ENCODE measurements at places on chromosomes 2 and 18.

DNA sequence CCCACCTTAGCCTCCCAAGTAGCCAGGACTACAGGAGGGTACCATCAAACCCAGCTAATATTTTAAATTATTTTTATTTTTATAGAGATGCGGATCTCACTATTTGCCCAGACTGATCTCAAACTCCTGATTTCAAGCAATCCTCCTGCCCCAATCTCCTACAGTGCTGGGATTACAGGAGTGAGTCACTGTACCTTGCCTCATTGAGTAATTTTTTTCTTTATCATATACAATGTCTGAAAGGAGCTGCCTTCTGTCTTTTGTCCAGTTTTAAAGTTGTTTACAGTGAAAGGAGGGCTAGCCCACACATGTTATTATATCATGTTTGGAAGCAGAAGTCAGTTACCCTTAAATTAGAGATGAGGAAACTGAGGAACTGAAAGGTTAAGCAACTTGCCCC is 32.5 kb downstream of the PRKRA start:
- DNase-seq: no peak

DNA sequence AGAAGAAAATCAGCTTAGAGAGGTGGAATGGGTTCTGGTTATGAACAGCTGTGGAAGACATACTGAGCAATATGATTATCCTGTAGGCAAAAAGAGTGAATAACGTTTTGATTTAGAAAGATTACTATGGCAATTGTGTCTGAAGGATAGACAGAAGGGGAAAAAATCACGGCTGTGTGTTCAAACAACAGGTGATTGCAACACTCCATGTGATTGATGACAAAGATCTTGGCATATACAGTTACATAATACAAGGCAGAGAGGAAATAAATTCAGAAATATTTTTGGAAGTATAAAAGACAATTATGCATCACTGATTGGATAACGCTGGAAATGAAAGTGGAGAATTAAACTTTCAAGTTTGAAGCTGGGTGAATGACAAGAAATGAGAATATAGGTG is 58.5 kb upstream of the KCNJ3 start:
- DNase-seq: no peak

DNA sequence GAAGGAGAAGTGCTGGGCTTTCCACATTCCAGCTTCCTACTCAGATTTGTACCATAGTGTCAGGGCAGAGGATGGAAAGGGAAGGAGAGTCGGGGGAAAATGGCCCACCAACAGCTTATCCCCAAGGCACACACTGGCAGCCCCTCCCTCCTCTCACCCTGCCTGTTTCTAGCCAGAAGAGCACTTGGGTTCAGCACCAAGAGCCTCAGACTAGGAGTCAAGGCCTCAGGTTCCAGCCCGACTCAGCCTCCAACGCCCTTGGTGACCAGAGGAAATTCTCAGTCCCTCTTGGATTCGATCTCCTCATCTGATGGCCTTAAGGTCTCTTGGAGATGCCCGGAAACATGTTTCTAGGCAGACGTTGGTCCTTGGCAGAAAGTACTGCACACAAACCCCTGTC is 53.9 kb downstream of the TNS1 start:
- peak; percentile 1 for DNase-seq

GRCh38 chr2:70851704-70852103 is 16.1 kb upstream of the CD207 start:
- peak; percentile 27 for DNase-seq

DNA sequence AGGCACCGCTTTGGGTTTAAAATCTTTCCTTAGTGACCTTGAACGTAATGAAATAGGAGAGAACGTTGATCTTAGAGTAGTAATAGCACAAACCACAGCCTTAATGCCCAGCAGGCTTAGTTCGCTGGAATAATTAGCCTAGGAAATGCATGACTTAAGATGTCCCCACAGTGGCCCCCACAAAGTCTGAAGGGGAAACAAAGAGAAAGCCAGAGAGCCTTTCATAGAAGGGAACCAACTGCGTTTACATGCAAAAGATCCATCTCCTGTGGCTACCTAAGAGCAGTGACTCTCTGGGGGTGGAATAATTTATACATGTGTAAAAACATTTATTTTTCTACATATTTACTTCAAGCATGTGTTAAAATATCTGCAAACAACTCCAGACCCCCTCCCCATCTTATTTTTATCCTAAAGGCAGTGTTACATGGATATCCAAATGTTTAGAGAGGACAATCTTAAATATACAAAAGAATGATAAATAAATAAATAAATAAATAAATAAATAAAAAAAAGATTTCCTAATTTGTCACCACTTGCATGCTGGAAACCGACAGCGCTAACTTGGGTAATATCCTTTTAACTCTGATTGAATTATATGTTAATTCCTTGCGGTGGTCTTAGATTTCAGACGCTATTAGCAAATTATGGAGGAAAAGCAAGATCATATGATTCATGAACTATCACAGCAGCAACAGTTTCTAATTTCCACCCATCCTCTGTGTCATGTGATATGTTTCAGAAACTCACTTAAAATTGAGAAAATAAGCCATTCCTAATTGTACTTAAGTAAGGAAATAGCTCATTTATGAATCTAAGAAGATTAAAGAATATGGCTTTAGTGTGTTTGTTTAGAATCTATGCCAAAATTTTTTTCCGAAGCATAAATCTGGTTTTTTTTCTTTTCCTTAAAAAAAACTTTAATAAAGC is 23.4 kb upstream of the CYP1B1 start:
- DNase-seq: no peak

- no peak for DNase-seq
Observed at GRCh38 chr2:28228434-28228995, 164.1 kb upstream of the FOSL2 start.

DNA sequence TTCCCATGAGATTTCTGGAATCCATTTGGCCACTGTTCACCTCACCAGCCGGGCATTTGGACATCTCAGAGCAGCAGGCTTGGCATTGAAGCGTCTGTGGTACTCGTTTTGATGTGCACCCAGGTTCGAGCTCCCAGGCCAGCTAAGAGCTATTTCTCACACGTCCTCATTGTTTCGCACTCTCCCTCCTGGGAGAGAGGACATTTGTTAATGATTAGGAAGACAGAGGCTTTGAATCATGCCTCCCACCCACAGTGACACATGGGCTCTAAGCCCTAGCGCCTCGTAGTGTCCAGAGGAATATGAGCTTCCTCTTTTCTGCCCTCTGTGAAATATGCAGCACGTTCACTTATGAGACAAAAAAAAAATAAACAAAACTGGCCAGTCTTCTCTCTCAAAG is 361.8 kb downstream of the RND3 start:
- DNase-seq: no peak

- no peak for DNase-seq
Observed at GRCh38 chr18:14963246-14963645, 215.3 kb downstream of the ANKRD30B start.
